GM23338 (cell line): ENCODE measurements at places on chromosomes 4 and X. TPM values are rescaled to one million over a fixed set of nuclear protein-coding genes. Genes with fewer than 3 reads are reported as not detected.

DNA sequence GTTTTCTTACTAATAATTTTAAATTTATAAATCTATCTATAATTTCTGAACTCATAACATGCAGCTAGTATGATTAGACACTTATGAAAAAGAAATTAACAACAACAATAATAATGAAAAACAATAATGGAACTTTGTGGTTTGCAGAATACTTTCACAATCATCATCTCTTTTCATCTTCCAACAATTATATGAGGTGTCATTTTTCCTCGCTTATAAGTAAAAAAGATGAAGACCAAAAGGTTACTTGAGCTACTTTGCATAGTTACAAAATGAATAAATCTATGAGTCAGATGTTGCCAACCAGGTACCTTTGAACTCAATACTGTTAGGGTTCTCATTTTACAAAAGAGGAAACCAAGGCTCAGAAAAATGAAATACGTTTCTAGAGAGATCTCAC is 98.5 kb upstream of the ELOVL6 start:
- DNase-seq, result no peak

GRCh38 chr4:73311428-73311827 is 52.8 kb upstream of the ANKRD17 start:
- peak; percentile 53 for DNase-seq

The TRAM1L1 gene
- total RNA-seq, result 1.5 and 2.6 TPM in 2 replicates

GRCh38 chr4:41799126-41799525 is 50.6 kb upstream of the PHOX2B start:
- DNase-seq, result no peak

DNA sequence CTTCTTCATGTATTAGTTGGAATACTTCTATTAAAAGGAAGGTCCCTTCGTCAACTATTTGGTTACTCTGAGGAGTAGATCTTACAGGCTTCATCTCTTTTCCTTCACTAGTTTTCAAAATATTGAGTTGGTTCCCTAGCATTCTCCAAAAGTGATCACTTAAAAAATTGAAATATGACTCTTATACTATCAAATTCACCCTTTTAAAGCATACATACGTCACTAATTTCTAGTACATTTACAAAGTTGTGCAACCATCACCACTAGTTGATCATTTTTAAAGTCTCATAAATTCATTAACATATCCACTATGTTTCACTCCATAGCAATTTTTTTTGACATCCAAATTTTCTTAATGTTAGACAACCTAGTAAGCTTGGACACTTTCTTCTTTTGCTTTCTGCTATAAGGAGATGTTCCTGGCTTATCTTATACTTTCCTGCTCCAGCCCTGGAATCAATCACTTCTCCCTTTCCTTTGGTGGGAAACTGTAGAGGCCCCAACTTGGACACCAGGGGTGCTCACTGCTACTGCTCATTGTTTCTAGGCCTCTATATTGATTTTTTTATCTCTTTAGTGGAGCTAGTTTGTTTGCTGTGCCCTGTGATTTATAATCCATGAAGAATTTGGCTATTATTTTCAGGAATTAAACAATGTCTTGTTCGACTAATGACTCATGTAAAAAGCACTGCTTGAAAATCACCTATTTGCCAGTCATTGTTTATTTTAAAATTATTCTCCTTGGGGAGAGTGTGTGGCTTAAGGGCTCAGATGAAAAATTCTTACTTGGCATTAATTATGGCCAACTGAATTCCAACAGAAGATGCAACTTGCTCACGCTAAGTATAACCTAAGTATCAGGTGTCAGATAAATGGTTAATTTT is 4.0 kb upstream of the ZFX start:
- DNase-seq, result no peak

The BEND2 gene
- not detected in 2 replicates for total RNA-seq

DNA sequence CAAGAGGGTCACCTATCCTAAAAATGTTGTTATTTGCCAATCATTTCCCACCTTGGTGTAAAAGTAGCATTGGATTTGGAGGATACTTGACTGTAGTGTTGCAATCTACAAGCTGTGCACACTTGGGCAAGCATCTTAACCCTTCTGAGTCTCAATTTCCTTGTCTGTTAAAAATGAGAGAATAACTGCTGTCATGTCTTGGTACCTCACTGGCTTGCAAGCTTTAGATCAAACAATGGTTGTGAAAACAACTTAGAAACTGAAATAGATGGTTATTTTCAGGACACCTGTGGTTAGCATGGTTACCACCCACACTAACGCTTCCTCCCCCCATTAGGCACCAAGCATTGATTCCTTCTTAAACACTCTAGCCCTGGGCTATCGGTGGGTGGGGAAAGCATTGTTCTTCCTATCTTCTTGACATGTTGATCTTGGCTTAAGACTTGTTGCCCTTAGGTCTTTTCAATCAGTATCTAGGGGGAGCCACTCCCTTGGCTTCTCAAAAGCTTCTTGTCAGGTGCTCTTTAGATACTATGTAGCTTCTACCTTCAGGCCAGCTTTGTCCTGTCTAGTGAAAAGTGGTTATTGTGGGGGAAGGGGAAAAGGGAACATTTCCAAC is 10.6 kb upstream of the AMOT start:
- no peak for DNase-seq

GRCh38 chr4:185600801-185601434 is 65.6 kb upstream of the PDLIM3 start:
- DNase-seq, result no peak

The PABPC4L gene
- total RNA-seq, result 4.6 and 5.0 TPM in 2 replicates

The GPR173 gene
- 7.7 TPM in 2 replicates for total RNA-seq

The PPP1R2C gene
- total RNA-seq, result not detected in 2 replicates

DNA sequence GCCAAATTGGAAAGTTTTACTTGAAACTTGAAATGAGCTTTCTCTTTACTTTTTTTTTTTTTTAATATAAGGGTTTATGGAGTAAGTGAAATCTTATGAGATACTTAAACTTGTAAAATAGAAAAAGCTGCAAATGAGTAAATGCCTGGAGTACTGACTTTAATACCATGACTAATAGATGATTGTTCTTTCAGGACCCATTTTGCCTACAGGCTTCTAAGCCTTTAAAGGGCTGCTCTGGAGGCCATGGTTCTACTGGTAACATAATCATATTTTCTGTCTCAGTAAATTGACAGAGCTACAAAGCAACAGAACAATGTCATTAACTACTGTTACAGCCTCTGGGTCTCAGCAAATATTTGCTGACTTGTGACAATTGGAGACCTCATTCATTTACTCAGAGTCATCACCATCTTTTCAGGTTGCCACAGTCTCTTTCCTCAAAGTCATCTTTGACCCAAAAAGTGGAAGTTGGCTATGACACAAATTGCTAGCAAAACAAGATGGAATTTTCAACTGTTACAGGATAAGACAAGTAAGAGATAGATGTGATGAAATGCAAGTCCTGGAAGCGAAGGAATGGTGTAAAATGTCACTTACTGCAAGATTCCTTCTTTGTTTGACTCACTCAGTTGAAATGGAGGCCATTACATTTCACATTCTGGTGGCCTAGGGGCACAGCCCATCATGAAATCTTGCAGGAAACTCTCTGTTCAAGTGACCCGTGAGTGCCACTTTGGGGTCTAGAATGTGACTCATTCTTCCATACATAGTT is 132.7 kb downstream of the BTC start:
- no peak for DNase-seq
